ENCODE measurements at places on chromosomes 2 and 18.
A peak's percentile ranks its signal among the peaks of the same experiment; 100 is the strongest.

- no peak for DNase-seq
These were observed 52.2 kb upstream of the ERMN start for GRCh38 chr2:157377861-157378260.

DNA sequence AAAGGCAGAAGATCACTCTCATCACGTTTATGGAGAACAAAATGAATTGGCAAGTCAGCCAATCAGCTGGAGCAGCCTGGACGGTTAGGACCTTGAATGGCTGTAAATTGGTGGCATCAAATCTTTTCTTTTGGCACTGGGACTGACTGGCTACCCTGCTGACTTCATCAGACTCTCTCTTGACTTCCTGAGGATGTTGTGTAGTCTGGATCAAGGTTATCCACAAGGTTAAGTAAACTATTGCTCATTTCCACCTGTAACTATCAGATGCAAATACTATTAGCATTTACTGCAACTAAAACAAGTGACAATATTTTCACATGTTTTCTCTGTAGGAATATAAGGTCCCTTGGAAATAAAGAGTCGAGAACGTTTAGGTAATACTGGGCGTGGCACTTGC lies 134.3 kb upstream of the RASGRP3 start:
- DNase-seq = no peak

- no peak for DNase-seq
These were observed 200.6 kb upstream of the MEX3C start for GRCh38 chr18:51398104-51398503.

GRCh38 chr2:168552450-168552856 lies 96.4 kb downstream of the CERS6 start:
- DNase-seq = no peak

- peak; percentile 30 for DNase-seq
These were observed 77.4 kb downstream of the DYSF start for GRCh38 chr2:71530641-71531332.

- DNase-seq = no peak
These were observed 440.4 kb upstream of the CDH20 start for GRCh38 chr18:60892855-60893254.

DNA sequence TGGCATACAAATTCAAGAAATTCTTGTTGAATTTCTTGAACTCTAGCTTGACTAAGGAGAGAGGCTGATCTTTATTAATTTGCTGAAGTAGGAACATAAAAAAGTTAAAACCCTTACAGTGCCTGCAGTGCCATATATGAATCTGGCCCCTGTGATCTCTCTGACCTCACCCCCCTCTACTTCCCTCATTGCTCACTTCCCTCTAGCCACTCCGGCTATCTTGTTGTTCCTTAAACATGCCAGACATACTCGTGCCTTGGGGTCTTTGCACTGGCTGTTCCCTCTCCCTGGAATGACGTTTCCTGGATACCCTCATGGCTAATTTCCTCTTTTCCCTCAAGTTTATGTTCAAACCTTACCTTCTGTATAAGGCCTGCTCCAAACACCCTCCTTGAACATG lies 246.3 kb upstream of the SIX2 start:
- no peak for DNase-seq

DNA sequence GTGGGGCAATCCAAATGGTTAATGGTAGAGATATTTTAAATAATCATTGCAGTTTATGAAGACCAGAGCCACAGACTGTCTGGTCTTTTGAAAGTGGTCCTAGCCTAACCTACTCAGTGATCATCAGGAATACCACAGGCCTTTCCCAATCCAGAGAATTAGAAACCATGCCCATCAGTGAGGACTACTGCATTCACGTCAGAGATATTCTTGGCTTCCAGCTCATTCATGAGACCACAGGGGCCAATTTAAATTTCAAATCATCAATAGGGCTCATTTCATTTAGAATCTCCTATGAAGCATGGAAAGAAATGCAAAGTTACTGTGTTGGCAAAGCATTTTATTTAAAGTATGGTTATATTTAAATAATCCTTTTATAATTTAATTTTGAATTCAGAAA lies 362.3 kb upstream of the KCNJ3 start:
- DNase-seq = no peak

- no peak for DNase-seq
These were observed 31.8 kb downstream of the GRB14 start for GRCh38 chr2:164589522-164589921.

GRCh38 chr2:212007972-212008371 lies 530.6 kb downstream of the ERBB4 start:
- no peak for DNase-seq

GRCh38 chr2:71721669-71722068 lies 268.3 kb downstream of the DYSF start:
- DNase-seq = no peak

DNA sequence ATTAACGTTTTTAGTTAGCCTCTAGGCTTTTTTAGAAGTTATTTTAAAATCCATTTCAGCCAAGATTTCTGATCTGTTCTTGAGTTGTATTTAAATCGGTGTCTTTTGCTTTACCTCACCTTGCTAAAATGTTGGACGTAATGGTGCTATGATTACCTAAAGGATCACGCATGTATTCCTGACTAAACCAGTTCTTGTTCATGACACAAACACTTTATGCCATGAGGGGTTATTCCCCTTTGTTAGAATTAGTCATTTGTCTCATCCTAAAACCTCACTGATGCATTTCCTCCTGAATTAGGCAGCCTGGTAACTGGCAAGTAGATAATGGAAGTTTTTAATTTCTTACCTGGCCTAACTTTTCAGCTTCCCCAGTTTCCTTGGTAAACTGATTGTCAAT lies 185.4 kb upstream of the TANK start:
- DNase-seq = no peak

DNA sequence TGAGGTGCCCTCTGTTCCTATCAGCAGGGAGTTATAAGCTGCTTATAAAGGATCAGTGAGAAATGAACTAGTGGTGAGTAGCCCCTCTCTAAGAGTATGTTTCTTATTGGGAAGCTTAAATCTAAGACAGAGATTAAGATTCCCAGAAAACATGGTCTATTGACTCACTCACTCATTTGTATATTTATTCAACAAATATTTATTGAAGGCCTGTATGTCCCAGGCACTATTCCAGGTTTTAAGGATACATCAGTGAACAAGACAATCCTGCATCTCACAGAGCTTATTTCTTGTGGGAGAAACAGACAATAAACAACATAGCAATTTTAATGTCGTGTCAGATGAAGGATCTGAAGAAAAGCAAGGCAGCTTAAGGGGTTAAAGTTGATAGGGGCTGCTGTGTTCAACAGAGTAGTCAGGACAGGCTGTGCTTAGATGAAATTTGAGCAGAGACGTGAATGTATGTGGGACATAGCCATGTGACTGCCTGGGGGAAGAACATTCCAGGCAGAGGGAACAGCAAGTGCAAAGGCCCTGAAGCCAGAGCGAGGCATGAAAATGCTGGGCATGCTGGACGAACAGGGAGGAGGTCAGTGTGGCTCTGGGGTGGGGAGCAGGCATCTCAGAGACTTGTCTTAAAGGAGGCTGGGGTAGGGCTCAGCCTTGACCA lies 14.8 kb upstream of the PSD4 start:
- no peak for DNase-seq

- DNase-seq = no peak
These were observed 24.2 kb upstream of the ARMC9 start for GRCh38 chr2:231174211-231174651.

DNA sequence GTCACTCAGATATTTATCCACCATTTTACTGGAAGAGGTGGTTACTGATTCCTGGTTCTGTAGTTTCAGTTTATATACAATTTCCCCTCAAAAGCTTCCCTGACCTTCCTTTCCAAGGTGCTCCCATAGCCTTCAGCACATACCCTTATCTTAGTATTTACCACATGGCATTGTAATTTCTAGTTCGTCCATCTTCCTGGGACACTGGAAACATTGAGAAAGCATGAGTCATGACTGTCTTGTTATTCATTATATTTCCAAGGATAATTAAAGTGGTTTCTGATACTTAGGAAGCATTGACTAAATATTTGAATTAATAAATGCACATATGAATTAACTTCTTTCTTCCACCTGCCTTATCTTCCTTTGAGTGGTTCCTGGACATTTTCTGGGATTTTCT lies 203.8 kb downstream of the ETAA1 start:
- no peak for DNase-seq
